Suppressor macrophage treated with lipopolysaccharide for 4 hours (primary cell): ENCODE measurements at places on chromosomes 4 and X.

GRCh38 chr4:156578005-156578404 lies 393.6 kb downstream of the PDGFC start:
- no peak for DNase-seq

DNA sequence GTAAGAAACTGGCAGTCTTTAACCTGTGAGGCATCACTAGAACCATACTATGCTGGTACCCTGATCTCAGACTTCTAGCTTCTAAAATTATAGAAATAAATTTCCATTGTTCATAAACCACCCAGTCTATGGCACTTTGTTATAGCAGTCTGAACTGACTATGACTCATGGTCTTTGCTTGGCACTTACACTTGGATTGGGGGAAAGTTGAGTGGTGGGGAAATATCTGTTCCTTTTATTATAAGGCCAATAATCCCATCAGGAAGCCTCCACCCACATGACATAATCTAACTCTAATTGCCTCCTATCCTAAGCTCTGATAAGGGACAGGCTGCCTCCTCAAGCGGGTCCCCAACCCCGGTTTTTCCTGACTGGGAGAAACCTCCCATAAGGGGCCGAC lies 61.4 kb upstream of the PACRGL start:
- DNase-seq, result no peak

DNA sequence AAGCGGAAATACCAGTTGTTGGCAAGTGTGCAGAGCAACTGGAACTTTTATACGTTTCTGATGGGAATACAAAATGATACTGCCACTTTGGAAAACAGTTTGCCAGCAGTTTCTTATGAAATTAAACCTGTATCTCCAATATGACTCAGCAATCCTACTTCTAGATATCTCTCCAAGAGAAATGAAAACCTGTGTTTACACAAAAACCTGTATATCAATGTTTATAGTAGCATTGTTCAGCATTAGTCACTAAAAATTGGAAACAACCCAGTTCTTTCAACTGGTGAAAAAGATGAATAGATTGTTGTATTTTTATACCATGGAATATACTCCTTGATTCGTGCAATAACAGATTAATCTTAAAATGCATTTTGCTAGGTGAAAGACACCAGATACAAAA lies 26.8 kb downstream of the ATP7A start:
- no peak for DNase-seq

DNA sequence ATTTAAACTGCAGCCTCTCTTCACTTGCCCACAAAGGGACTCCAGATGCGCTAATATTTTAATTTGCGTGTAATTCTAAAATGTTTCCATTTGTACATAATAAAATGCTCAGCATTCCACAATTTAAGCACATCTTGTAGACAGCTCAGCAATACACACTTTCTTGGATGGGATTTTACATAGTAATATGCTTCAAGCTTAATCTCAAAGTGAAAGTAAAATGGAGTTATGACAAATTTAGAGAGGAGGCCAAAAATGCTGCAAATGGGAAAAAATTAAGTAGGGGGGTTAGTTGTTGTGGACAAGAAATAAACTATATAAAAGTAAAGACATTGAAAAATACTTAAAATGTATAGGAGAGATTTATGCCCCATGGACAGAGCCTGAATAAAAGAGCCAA lies 149.1 kb downstream of the FBXO8 start:
- DNase-seq, result no peak

GRCh38 chrX:124250835-124251437 lies 81.5 kb upstream of the TEX13D start:
- peak; percentile 35 for DNase-seq

DNA sequence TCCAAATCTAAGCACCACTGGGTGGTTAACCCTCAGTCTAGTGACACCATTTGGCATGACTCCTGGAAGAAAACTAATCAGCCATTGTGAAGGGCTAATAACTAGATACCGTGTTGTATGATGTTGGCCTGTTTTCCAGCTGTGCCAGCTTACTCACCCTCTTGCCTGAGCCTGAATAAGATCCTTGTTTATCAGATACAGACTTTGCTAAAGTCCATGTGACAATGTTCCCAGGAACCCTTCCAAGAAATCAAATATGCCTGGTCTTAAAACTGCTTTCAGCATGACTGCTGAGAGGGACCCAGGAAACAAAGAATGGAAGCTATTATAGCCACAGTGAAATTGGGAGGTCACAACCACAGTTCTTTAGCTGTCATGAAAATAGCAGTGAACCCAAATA lies 640.8 kb upstream of the INTU start:
- DNase-seq, result no peak

GRCh38 chr4:156497486-156497885 lies 474.1 kb downstream of the PDGFC start:
- DNase-seq, result no peak

DNA sequence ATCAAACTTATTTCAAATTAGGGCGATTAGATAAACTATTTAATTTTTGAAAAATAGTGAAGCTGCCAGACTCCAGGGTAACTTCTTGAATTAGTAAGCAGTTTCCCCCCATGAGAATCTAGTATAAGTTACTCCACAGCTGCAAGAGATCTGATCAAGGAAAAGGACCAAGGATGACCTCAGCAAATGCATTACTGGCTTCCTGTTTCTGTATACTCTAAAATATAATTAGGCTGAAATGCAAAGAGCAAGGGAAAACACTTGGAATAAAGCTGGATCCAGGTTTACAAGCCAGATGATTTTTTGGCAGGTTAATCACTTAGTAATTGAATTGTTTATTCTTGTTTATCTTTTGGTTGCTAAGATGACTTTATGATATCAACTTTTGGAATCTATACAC lies 13.4 kb upstream of the P2RY10 start:
- DNase-seq, result no peak

- DNase-seq, result no peak
Observed at GRCh38 chr4:51868449-51868847, 25.5 kb downstream of the DCUN1D4 start.

DNA sequence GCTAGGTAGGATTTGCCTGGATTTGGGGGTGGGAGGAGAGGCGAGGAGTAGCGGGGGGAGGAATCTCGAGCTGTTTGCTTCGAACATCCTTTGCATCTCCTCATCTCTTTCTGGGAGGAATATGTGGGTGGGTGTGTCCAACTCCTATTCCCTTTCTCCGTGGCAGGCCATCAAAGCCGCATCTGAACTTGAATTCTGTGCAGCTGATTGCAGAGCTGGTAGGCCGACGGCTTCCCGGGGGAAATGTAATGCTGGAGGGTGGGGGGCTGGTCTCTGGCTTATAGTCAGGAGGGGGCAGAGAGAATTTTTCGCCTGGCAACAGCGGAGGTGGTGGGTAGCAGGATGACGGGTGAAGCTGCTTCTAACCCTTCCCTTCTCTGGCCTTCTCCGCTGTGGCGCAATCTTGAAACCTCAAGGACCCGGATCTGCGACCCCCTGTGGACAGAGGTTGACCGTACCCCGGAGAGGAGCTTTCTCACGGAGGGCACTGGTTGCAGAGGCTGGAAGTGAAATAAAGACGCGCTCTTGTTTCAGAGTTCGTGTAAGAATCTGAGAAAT lies 628 bp downstream of the ZCCHC12 start:
- no peak for DNase-seq

- peak; percentile 44 for DNase-seq
Observed at GRCh38 chr4:123505095-123506010, 108.8 kb downstream of the SPRY1 start.

- DNase-seq, result no peak
Observed at GRCh38 chr4:185504098-185505047, 30.9 kb downstream of the PDLIM3 start.

DNA sequence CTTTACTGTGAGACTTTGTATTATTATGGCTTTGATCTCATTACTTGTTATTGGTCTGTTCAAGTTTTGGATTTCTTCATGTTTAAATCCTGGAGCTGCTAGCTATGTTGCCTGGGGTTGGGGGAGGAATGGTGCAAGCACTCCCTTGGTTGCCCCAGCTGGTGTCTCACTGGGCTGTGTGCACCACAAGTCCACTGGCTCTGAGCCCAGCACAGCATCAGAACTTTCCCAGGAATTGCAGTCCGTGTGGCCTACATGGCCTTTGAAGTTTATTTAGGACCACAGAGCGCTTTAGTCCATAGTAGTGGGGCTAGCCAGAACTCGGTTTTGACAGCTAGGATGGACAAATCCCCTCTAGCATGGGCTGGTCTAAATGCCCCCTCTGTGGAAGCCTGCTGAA lies 278.8 kb upstream of the RPS6KA3 start:
- DNase-seq, result no peak

GRCh38 chr4:186931519-186931918 lies 207.9 kb upstream of the FAT1 start:
- no peak for DNase-seq

DNA sequence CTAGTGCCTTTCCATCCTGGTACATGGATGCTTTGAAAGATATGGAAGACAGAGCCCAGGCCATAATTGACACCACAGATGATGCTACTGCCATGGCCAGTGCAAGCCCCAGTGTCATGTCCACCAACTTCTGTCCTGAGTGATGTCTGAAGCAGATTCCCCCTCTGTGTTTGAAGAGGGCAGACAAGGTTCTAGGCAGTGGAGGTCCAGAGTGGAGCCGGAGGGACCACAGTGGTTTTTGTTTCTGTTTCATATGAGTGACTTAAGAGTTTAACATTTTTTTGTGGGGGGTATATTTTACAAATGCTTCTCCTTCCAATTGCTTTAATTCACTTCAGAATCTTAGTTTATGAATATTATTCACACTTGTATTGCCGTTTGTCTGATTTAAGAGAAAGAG lies 6.0 kb upstream of the MAGEC1 start:
- DNase-seq, result no peak

DNA sequence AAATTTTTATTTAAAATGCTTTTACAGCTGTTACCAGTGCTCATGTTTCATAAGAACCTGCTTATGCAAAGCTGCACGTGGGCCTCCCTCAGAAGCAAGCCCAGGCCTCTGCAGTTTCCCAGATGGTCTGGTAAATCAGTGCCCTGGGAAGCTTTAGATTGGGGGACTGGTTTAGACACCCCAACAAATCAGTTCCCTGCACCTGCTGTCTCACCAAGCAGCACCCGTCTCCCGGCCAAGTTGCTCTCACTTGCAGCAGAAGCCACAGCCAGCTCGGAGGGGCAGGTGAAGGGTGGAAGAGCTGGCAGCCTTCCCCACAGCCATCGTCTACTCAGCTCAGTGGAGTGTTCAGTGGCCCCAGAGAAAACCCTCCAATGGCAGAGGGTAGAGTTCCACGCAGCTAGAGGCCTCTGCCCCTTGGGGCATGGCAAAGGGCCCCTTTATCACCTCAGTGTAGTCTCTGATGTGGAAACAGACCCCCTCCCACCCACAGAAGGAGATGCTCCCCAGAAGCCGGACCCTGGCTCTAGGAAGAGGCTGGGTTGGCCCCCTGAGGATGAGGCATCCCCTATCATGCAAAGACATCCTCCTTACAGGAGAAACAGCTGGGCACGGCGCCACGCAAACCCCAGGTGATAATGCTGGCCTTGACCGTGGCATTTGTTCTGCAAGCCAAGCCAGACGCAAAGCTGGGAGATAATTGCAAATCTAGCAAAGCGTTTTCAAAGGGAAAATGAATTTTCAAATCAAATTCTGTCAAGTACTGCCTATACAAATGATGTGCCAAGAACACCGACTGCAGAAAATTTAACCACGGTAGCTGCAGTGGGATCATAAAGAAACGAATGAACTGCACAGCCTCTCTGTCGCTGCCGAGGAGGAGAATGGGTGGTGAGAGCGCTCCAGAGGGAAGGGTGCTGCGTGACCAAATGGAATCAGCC lies 51.9 kb downstream of the ZFYVE28 start:
- DNase-seq, result no peak

- no peak for DNase-seq
Observed at GRCh38 chrX:23062359-23062758, 62.6 kb downstream of the DDX53 start.

DNA sequence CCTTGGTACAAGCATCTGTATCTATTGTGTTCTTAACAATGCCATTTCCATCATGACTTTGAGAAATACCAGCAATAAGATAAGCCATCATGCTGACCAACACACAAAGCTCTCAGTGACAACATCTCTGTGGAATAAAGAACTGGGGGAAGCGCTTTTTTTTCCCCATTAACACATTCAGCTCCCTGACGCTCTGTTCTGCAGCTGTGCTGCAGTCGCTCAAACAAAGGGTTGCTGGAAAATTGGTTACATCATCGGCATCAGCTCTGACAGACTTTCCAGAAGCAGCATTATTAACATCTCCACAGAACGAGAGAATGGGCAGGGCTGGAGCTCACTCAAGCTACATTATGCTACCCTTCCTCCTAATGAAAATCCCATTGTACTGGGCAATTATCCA lies 39.9 kb downstream of the DCX start:
- no peak for DNase-seq

GRCh38 chr4:76799718-76800117 lies 98.2 kb downstream of the SOWAHB start:
- DNase-seq, result no peak

GRCh38 chrX:40570346-40571093 lies 10.2 kb upstream of the ATP6AP2 start:
- peak; percentile 70 for DNase-seq

DNA sequence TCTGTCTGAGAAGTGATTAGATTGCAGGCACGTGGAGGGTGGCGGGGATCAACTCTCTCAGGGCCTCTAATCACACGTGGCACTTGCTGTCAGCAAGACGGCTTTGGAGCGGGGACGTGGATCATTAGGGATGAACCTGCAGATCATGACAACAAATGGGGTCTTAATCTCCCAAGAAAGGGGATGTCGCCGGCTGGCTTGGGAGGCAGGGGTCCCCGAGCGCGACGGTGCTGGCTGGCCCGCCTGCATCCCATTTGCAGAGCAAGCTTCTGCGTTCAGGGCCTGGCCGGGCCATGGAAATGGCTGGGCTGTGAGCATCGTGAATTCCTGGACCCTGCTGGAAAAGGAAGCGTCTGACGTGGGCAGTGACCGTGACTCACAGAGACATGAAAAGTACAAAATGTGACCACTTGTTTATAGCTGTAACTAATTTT lies 85.1 kb upstream of the SHOX start:
- DNase-seq, result no peak

DNA sequence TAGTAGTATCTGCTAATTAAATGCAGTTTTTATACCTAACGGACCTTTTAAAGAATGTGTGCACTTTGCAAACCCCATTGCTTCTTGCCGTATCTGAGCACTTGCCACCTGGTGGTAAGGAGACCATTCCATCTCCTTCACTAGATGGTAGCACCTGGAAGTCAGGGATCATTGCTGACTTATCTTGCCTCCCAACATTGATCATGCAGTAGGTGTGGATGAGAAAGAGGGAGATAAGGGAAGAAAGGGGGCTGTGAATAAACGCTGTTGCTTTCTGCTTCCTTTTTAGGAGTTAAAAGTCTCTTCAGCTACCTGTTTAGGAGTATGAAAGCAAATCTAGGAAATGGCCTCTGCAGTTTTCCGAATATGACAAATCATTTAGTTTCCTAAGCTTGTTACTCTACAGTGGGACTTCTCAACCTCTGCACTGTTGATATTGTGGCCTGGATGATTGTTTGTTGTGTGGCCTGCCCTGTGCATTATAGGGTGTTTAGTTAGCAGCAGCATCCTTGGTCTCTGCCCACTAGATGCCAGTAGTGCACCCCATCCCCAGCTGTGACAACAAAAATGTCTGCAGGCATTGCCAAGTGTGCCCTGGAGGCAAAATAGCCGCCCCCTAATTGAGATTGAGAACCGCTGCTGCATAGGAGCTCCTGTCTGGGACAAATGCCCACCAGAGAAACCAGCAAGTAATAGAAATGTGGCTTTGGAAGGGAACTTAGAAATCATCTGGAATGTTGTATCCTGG lies 38.8 kb downstream of the GAB1 start:
- DNase-seq, result peak; percentile 31
